Activated naive CD4-positive, alpha-beta T cell treated with anti-CD3 and anti-CD28 coated beads, Interleukin-2, amount 10 ng/mL, durations not matched to agents 7 days and 5 days (primary cell): ENCODE measurements at places on chromosomes 2 and 18.
A peak's percentile ranks its signal among the peaks of the same experiment; 100 is the strongest.

DNA sequence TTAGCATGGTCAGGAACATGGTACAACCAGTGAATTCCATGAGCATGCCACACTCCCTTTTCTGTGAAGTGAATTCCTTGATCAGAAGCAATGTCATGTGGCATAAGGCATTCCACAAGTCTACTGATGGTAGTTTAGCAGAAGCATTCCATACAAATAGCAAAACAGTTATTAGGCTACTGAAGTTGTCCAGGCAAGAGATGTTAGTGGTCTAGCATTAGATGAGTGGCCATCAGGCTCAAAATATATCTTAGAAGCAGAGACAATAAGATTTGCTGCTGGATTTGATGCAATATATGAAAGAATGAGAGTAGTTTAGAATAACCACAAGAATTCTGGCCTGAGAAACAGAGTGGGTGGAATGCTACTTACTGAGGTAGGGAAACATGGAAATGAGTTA lies 355.3 kb upstream of the NRXN1 start:
- no peaks in the 10 kb centered on the region for H3K36me3 ChIP-seq
- no peak overlapping the region for H3K27ac ChIP-seq
- no peak for DNase-seq
- no peaks in the 10 kb centered on the region for H3K27me3 ChIP-seq
- no peak overlapping the region for H3K4me3 ChIP-seq
- H3K4me1 ChIP-seq, result no peaks in the 10 kb centered on the region

- H3K27me3 ChIP-seq, result no peaks in the 10 kb centered on the region
- no peaks in the 10 kb centered on the region for H3K4me1 ChIP-seq
- no peak for DNase-seq
- no peak overlapping the region for H3K27ac ChIP-seq
Observed at GRCh38 chr18:38900445-38900844, 1334.8 kb upstream of the CELF4 start.

- no peak for DNase-seq
- no peak overlapping the region for H3K27ac ChIP-seq
- peaks cover 51% of the 10 kb centered on the region for H3K27me3 ChIP-seq
- peak overlapping the region; percentile 3 for H3K4me3 ChIP-seq
- peaks cover 13% of the 10 kb centered on the region for H3K4me1 ChIP-seq
Observed at GRCh38 chr18:69401226-69401971, 711 bp downstream of the DOK6 start.

GRCh38 chr2:224777559-224777930 lies 61.4 kb upstream of the CCDC195 start:
- peaks cover 1% of the 10 kb centered on the region for H3K4me1 ChIP-seq
- H3K36me3 ChIP-seq, result peaks cover 68% of the 10 kb centered on the region
- no peak overlapping the region for H3K27ac ChIP-seq
- no peaks in the 10 kb centered on the region for H3K27me3 ChIP-seq
- H3K4me3 ChIP-seq, result no peak overlapping the region

DNA sequence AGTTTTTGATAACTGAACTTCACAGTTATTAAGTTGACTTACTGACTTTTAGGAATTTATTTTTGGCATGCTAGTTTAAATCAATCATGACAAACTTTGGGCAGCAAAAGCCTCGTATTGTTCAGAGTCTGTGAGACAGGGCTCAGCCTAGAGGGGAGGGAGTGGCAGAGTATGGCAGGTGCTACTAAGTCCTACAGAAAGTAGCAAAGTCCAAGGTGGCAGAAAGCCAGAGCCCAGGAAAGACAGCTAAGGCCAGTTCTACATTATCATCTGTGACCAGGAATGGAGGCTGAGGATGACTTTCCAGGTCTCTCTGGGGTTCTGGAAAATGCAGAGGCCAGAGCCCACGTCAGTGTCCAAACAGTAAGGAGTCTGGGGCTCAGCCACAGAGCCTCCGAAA lies 34.2 kb downstream of the CHST10 start:
- H3K27ac ChIP-seq, result no peak overlapping the region
- H3K27me3 ChIP-seq, result peaks cover 11% of the 10 kb centered on the region
- H3K4me3 ChIP-seq, result no peak overlapping the region
- no peaks in the 10 kb centered on the region for H3K4me1 ChIP-seq

- H3K27me3 ChIP-seq, result no peaks in the 10 kb centered on the region
- H3K4me3 ChIP-seq, result no peak overlapping the region
- no peak for DNase-seq
Observed at GRCh38 chr2:105867587-105867986, 122.9 kb downstream of the NCK2 start.

DNA sequence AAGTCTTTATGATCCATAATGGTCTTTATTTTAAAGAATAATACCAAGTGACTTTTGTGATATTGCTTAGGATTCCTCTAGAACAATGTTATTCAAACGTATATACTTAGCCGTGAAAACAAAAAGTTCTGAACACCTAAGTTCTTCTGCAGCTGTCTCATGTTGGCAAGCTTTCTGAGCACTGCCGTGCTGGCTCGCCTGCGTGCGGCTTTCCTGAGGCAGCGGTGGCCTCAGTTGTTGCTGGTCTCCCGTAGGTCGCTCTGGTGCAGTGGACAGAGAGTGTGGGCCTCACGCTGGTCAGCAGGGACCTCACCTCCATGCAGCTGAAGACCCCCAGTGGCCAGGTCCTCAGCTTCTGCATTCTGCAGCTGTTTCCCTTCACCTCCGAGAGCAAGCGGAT lies 66.8 kb upstream of the NFATC1 start:
- no peaks in the 10 kb centered on the region for H3K27me3 ChIP-seq
- H3K36me3 ChIP-seq, result peaks cover 14% of the 10 kb centered on the region
- no peaks in the 10 kb centered on the region for H3K4me1 ChIP-seq

DNA sequence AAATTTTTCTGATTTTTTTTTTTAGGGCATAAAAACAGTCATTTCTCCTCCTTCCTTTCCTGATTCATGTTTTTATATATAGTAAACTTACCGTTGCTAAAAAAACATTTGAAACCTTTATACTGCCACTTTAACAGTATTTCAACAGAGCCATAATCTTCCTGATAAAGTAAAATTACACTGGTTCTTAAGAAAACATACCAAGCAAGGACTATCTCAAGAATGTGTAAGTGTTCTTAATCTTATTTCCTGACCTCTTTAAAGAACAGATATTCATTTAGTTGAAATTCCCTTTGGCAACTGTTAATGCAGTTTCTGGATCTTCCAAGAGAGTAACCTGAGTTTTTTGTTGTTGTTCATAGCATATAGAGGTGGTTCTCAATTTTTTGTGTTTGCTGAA lies 26.6 kb upstream of the COLEC12 start:
- no peaks in the 10 kb centered on the region for H3K36me3 ChIP-seq
- no peak overlapping the region for H3K27ac ChIP-seq
- H3K4me1 ChIP-seq, result no peaks in the 10 kb centered on the region
- no peak overlapping the region for H3K4me3 ChIP-seq
- no peaks in the 10 kb centered on the region for H3K27me3 ChIP-seq
- DNase-seq, result no peak

- peaks cover 25% of the 10 kb centered on the region for H3K36me3 ChIP-seq
- peak overlapping the region; percentile 92 for H3K27ac ChIP-seq
- peaks cover 52% of the 10 kb centered on the region for H3K4me1 ChIP-seq
- peaks cover 37% of the 10 kb centered on the region for H3K27me3 ChIP-seq
Observed at GRCh38 chr2:231545105-231545902, 15.1 kb upstream of the NMUR1 start.

DNA sequence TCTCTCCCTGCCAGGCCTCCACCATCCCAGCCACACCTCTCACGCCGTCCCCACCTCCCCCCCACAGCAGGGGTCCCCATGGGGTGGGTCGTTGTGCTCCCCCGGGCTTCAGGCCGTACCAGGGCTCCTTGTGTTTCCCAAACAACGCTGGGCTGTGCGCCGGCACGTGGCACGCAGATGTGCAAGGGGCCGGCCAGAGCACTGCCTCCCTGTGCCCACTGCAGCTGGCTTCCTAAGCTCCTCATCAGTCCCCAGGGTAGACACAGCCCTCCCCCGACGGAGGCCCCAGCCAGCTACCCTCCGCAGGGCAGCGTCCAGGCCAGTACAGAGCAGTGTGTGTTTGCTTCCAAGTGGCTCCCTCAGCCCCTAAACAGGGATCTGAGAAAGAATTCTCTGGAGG lies 34.0 kb downstream of the BIN1 start:
- H3K27me3 ChIP-seq, result no peaks in the 10 kb centered on the region
- H3K4me3 ChIP-seq, result no peak overlapping the region
- H3K36me3 ChIP-seq, result peaks cover 37% of the 10 kb centered on the region
- no peak overlapping the region for H3K27ac ChIP-seq

DNA sequence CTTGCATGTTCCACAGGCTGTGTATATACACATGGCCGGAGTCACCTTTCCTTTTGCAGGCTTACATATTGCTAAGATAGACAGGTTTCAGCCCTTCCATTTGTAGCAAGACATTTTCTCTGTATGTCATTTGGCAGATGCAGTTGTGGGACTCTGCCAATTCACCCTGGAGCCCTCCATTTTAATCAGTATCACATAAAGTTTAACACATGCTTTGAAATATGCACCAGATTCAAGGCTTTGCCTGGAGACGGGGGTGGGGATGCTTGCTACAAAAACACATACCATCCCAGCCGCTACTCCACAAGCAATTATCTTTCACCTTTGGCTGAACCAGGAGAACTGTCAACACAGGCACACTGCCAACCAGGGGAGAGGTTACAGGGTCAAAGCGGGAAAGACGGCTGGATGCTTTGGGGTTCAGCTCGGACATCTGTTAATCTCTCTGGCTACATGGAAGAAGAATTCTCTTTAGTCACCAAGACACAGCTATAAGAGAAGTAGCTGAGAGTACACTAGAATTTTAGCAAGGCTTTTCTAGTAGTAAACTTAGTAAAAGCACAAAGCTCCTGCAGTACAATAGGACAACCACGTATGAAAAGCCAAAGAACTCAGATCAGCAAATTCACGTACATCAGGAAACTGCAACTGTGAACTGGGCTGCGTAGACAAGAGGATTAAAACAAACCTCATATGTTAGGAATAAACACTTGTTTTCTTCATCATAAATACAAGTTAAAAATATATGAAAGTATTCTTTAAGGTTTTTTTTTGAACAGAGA lies 130.9 kb downstream of the EXOC6B start:
- H3K4me1 ChIP-seq, result no peaks in the 10 kb centered on the region
- H3K4me3 ChIP-seq, result no peak overlapping the region
- no peak overlapping the region for H3K27ac ChIP-seq
- no peaks in the 10 kb centered on the region for H3K36me3 ChIP-seq

- no peaks in the 10 kb centered on the region for H3K27me3 ChIP-seq
- DNase-seq, result no peak
- no peak overlapping the region for H3K27ac ChIP-seq
Observed at GRCh38 chr2:180647621-180648020, 332.8 kb upstream of the UBE2E3 start.
